ENCODE measurements at places on chromosomes 6 and 20.

- no peak for DNase-seq
These were observed 2.3 kb downstream of the SLPI start for GRCh38 chr20:45251884-45252560.

DNA sequence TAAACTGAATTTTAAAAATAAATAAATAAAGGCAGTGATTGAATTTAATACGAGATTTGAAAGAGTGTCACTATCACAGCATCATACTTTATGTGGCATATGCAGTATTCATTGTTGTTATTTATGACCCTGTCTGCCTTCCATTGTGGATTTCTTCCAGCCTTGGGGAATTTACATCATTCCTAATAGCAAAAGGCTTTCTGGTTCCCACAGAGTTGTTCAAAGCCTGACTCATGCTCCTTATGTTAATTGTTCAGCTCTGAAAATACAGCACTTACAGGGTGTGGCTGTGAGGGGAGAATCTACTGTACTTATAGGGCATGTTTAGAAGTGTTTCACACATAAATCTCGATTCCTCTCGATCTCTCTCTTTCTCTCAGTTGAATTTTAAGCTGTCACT, 54.4 kb downstream of the JAG1 start:
- no peak for DNase-seq

DNA sequence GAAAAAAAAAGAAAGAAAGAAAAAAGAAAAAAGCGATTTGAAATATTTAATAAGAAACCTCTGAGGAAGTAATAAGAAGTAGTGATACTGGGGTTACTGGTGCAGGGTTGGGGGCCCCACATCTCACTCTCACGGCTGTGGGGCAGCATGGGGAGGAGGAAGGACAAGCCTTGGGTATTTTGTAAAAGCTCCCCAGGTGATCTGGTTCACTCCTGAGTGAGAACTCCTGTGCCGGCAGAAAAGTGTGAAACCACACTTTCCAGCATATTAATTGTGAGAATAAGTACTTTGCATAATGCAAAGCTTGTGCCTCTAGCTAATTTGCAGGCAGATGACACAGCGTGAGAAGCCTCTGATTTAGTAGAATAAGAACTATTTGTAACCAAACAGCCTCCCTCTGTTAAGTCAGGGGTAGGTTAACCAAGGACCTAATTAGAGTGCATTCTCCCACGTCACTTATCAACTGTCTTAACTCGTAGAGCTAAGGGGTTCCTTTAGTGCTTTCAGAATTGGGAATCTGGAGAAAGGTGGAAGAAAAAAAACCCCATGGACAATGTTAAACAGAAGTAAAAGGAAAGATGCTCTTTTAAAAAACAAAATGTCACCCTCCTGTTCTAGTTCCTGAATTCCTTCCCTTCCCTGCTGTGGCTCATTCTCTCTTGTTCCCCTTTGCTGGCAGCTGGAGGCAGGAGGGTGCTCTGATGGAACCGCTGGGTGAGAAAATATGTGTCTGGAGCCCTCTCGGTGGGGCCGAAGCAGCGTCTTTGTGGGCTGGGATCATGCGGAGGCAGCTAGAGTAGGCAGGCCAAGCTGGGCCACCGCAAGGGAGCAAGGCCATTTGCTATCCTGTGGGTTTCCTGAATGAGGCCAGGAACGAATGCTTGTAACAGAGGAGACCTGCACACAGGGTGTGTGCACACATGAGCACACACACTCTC, 108.7 kb downstream of the FYN start:
- DNase-seq = no peak

- no peak for DNase-seq
These were observed 143.0 kb upstream of the AHI1 start for GRCh38 chr6:135640449-135641111.

DNA sequence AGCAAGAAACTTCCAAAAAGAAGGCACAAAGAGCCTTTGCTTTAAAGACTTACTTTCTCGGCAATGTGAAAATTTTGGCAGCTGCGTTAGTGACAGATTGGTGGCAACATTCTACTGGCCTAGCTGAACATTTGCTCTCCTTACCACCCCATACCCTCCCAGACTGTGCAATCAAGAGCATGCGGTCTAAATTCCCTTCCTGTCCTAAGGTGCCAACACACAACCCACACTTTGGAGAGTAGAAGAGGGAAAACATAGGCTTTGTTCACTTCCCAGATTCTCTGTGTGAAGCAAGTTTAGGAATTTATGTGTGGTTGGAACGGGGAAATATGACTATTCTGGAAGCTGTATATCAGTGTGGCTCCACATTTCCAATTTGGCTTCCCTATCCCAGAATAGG, 29.8 kb upstream of the NEDD9 start:
- no peak for DNase-seq

Data from cortex of kidney (tissue), 1 donor.